ENCODE measurements at places on chromosomes 16 and 17.

DNA sequence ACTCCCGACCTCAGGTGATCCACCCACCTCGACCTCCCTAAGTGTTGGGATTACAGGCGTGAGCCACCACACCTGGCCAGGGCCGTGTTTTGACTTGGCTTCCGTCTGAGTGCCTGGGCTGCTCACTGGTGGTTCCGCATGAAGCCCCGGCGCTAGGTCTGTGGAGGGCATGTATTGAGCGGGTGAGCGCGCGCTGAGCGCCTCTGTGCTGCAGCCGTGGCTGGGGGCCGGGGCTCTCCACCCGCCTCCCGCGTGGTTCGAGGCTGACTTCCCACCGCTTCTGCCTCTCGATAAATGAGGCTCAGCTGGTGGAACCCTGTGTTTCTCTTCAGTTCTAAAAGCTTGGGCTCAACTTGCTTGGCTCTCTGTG lies 38.9 kb upstream of the ATP2A3 start:
- no peak for DNase-seq

DNA sequence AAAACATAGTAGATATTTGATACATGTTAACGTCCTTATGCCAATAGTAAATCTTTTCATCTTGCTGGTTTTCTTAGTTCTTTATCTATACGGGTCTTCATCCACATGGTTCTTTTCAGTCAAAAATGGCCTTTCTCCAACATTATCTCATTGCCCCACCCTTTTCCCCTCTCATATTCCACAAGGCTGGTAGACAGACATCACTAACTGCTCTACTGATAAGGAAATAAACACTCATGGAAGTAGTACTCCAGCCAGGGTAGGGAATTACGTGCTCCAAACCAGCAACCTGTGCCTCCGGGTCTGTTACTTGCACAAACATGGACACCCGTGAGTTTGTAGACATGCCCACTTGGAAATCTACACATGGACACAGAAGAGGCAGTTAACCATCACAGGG lies 141.4 kb downstream of the XYLT1 start:
- DNase-seq, result no peak

DNA sequence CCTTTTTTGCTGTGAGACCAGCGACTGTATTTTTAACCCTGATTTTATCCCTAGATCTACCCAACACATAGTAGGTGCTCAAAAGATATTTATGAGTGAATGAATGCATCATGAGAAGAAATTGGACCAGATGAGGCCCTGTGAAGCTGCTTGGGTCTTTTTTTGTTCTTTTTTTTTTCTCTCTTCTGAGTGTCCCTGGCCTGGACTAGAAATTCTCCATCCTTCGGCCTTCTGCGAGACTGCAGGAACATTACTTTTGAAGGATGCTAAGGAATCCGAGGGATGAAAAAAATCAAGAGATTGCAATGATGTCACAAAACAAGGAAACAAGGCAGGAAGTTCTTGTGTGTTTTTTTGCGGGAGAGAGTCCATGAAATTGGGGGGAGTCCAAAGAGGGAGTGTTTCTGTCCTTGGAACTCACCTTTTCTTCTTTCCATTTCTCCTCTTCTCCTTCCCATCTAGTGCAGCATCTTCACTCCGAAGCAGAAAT lies 560 bp upstream of the RUSF1 start:
- no peak for DNase-seq

- no peak for DNase-seq
These were observed 2.4 kb downstream of the KRTAP2-3 start for GRCh38 chr17:41057547-41057946.

- no peak for DNase-seq
These were observed 18.3 kb downstream of the NT5M start for GRCh38 chr17:17321356-17322025.

GRCh38 chr16:11707679-11708197 lies 34.9 kb downstream of the TXNDC11 start:
- no peak for DNase-seq

DNA sequence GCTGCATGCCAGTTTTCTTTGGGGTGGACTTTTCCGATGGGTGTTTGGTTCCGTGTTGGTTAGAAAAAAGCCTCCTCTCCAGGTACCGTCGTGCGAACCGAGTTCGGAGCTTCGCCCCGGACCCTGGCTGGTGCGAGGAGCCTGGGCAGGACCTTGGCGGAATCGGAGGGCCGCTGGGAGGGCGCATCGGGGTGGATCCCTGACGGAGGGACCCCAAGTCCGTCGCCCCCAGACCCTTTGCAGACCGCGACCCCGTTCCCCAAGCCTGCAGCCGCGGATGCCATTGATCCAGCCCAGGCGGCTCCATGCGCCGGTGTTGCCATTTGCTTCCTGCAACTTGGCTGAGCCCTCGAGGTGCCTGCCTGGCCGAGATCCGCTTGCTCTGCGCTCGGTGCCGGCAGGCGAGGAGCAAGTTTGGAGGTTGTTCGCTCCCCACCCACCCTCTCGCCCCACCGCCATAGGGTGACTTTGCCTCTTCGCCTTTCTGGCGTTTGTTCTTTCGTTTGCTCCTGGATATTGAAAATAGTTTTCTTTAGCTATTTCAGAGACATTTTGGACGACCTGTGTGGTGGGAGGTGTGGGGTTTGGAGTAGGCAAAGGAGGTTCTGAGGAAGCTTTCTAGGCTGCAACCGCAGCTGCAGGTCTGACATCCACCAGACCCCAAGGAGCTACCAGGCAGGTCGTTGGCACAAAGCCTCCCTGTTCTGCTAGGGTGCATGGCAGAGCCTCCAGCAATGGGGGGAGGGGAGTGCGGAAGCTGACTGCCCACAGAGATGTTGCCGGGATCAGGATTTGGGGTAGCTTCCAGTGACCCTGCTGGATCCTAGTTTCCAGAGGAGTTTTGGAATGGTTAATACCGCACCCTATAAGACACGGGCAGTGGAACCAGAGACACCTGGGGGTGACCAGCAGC lies 58.2 kb downstream of the RAP1GAP2 start:
- DNase-seq, result no peak

GRCh38 chr17:79490530-79490929 lies 120.3 kb downstream of the RBFOX3 start:
- DNase-seq, result no peak

DNA sequence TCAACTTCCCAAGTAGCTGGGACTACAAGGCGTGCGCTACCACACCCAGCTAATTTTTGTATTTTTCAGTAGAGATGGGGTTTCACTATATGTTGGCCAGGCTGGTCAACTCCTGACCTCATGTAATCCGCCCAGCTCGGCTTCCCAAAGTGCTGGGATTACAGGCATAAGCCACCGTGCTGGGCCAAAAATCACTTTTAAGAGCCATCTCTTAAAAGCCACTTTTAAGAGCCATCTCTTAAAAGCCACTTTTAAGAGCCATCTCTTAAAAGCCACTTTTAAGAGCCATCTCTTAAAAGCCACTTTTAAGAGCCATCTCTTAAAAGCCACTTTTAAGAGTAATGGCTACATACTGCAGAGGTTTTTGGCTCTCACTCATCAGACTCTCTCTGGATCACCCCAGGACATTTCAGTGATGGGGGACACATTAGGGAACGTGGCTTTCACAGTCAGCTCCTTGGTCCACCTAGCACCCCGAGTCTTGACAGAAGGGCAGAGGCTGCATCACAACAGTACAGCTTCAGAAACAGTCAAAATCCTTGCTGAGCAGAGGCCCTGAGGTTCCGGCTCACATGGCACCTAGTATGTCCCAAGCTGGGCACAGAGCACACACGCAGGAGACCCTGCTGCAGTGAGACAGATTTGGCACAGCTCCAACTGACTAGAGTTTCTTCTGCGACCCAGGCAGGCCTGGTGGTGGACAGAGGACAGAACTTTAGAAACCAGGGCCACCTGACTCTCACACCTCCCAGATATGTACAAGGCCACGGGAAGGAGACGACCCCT lies 23.6 kb downstream of the RANBP10 start:
- no peak for DNase-seq

GRCh38 chr17:30422171-30422570 lies 43.4 kb downstream of the CPD start:
- no peak for DNase-seq

- DNase-seq, result no peak
These were observed 140.2 kb downstream of the AATF start for GRCh38 chr17:37088913-37089312.

- DNase-seq, result no peak
These were observed 28.5 kb upstream of the MEAK7 start for GRCh38 chr16:84532855-84533486.

DNA sequence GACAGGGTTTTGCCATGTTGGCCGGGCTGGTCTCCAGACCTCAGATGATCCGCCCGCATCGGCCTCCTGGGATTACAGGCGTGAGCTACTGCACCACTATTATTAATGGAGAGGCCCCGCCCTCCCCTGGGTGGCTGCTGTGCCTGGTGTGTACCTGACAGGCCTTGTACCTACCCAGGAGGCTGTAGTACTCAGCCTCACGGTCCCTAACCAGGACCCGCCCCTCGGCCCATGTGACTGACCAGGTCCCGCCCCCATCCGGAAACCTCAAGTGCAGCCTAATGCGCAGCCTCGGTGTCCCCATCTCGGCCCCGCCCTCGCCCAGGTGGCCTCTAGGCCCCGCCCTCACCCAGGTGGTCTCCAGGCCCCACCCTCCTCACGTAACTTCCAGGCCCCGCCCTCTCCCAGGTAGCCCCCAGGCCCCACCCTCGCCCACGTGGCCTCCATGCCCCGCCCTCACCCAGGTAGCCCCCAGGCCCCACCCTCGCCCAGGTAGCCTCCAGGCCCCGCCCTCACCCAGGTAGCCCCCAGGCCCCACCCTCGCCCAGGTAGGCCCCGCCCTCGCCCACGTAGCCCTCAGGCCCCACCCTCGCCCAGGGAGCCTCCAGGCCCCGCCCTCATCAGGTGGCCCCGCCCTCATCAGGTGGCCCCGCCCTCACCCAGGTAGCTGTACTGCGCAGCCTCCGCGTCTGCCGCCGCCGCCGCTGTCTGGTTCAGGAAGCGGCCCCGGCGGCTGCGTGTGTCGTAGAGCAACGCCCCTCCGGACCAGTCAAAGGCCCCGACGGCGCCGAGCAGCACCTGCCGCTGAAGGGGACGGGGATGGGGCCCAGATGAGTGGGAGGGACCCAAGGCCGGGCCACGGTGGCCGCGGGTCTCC lies 31.0 kb downstream of the HASPIN start:
- DNase-seq, result peak; percentile 76

DNA sequence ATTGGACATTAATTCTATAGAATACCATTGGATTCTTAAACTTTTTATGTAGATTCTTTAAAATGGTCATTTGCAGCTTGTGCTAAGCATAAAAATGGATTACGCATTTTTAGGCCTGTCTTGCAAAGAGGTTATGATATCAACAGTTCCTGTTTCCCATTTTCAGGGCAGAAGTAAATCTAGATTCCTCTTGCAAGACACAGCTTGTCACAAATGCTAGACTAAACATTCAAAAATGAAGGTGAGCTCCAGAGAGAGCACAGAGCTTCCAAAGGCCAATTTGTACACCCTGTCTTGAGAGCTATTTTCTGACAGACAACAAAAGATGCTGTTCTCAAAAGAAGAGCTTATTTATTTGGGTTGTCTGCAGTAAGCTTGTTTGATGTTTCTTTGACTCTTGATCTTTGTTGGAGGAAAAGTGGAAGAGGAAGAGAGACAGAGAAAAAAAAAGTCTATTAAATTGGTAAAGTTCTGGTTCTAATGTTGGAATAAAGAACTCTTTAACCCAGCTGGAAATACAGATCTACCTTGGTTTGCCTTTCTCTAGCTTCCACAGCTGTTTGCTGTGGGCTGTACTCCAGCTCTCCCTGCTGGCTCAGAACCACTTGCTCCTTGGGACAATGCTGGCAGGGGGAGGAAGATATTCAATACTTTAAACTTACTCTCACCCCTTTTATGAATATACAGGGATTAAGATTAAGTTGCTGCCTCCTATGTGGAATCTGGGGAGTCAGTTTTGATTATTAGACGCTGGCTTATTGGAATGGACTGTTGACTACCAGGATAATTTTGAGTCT lies 651.8 kb downstream of the CDH11 start:
- no peak for DNase-seq

- no peak for DNase-seq
These were observed 155.6 kb downstream of the HS3ST2 start for GRCh38 chr16:22969567-22969966.

- DNase-seq, result no peak
These were observed 16.4 kb upstream of the GLG1 start for GRCh38 chr16:74623214-74623838.

DNA sequence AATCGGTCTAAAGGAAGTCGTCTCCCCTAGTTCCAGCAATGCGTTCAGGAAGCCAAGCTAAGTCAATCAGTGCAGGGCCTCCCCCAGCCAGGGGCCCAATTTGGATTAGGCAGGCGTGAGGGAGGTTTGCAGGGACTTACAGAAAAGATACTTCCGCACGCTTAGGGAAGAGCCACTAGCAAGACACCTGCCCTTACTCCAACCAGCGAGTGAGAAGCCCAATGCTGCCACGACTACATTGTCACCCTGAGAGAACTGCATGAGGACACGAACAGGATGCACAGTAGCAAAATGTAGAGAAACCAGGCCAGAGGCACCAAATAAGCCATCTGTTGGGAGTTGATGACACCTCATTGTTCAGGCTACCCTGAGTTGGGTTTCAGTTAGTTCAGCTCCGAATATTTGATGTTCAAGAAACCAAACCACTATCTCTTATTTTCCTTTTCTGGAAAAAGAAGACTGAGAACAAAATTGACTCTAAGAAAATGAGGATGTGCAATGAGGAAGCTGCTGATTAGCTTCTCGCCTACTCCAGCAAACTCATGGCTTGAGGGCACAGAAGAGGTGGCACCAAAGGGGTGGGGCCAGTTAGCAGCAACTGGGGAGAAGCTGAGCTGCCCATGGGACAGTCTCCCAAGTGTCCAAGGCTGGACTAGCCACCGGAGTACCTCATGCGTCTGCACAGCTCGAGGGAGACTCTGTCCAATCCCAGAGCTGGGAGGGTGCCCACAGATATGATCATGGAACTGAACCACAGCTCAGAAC lies 29.3 kb downstream of the TK2 start:
- DNase-seq, result no peak

DNA sequence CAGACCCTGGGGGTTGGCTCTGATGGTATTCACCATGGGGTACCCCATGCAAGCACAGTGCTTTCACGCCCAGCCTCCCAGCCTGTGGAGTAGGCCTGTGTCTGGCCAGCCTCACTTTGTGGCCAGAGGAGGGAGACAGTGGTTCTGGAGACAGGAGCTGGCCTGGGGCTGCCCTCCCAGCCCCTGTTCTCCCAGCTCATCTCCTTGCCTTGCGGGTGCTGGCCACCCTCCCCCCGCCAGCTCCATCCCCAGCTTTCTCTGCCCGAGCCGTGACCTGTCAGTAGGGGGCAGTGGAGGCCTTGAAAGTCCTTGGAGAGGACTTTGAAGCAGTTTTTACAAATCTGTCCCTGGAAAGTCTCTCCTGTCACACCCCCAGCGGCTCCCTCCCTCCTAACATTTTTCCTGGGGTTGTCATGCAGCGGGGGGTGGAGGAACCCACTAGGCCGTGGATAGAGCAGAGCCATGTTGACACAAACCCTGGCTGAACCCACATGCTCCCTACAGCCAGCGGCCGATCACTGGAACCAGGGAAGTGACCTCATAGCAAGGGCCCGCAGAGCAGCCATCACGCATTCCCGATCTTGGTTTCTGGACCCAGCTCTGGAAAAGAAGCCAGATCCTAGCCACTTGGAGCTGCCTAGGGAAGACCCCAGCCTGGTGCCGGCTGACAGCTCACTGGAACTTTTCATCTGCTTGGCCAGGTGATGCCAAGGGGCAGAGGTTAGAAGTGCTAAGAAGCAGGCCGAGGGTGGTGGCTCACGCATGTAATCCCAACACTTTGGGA lies 289.4 kb downstream of the SEC14L1 start:
- DNase-seq, result peak; percentile 83

- no peak for DNase-seq
These were observed 8.1 kb downstream of the ZCCHC14 start for GRCh38 chr16:87484487-87485331.

Data from activated gamma-delta T cell treated with Interleukin-2 at 50 U/mL for 16 hours (primary cell).